Stimulated activated CD4-positive, alpha-beta T cell treated with anti-CD3 and anti-CD28 coated beads, Interleukin-1b, Interleukin-23, amount 100 ng/mL, for 48 hours (primary cell): ENCODE measurements at places on chromosomes 2 and 18.

DNA sequence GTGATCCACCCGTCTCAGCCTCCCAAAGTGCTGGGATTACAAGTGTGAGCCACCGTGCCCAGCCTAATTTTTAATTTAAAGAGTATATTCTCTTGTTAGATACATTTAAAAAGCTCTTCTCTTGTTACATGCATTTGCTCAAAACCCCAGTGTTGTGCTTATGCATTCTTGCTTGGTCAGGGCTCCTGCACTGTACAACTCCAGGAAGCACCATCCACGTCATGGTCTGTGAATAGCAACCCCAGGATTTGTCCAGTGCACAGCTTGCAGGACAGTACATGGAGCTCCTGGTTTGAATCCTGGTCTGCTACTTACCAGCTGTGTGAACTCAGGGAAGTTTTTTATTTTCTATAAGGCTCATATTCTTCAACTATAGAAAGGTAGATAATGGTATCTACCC is 80.8 kb downstream of the MDH1 start:
- no peak for DNase-seq

- DNase-seq: no peak
Observed at GRCh38 chr2:230184727-230185578, 34.8 kb downstream of the SP110 start.

DNA sequence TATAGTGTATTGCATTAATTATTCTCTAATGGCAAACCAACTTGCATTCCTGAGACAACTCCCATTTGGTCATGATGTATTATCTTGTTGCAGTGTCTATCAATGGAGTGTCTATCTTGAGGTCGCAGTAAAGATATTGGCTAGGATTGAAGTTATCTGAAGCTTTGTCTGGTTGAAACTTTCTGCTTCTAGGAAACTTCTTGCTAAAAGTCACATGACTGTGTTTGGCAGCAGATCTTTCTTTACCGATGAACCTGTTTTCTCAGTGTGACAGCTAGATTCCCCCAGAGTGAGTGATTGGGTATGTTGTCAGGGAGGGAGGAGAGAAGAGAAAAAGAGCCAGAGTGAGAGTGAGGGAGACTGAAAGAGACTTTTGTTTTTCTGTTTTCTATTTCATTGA is 119.6 kb downstream of the QPCT start:
- DNase-seq: no peak

- no peak for DNase-seq
Observed at GRCh38 chr2:19312949-19313348, 45.5 kb downstream of the OSR1 start.

DNA sequence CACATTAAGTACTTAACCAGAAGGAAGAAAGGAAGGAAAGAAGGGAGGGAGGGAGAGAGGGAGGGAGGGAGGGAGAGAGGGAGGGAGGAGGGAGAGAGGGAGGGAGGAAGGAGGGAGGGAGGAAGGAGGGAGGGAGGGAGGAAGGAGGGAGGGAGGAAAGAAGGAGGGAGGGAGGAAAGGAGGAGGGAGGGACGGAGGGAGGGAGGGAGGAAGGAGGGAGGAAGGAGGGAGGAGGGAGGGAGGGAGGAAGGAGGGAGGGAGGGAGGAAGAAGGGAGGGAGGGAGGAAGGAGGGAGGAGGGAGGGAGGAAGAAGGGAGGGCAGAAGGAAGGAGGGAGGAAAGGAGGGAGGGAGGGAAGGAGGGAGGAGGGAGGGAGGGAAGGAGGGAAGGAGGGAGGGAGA is 363.3 kb downstream of the MBD2 start:
- DNase-seq: no peak

DNA sequence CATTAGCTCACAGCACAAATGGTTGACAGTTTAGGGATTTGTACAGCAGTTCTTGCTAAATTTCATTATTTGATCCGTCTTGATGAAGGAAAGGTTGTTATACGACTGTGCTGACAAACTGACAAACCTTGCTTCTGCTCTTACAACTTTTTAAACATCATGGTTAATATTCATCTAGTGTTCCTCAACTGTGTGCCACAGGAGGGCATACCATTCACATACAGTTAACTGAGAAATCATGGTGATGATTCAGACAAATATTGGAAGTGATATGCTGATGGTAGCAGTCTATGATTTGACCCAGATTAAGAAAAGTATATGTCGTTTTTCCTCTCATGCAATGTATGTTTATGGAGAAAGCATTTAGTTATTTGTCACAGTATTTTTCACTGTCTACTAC is 129.8 kb upstream of the FSIP2 start:
- DNase-seq: no peak

GRCh38 chr2:181781078-181781786 is 100.9 kb upstream of the NEUROD1 start:
- no peak for DNase-seq

- no peak for DNase-seq
Observed at GRCh38 chr2:20282916-20283592, 58.1 kb upstream of the SDC1 start.

- DNase-seq: no peak
Observed at GRCh38 chr18:77049938-77050337, 82.6 kb downstream of the MBP start.

- no peak for DNase-seq
Observed at GRCh38 chr2:7432436-7432835, 515.2 kb downstream of the RNF144A start.

GRCh38 chr18:24231773-24232735 is 93.2 kb downstream of the CABYR start:
- no peak for DNase-seq

DNA sequence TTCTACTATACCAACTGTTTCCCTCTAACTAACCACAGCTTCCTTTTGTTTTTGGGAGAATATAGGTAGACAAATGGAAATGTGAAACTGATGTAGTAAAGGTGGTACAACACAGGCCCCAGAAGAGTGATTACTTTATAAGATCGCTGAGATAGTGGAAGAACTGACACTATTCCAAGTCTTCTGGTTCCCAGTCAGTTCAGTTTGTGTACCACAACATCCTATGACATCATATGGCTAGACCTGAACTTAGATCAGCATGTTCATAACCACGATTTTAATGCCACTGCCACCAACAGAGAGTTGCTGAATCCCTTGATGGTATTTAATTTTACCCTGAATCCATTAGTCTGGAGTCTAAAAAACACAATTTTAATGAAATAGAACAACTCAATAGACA is 328.9 kb downstream of the GPD2 start:
- DNase-seq: no peak

- DNase-seq: no peak
Observed at GRCh38 chr18:31104444-31104843, 2.2 kb upstream of the DSC2 start.

DNA sequence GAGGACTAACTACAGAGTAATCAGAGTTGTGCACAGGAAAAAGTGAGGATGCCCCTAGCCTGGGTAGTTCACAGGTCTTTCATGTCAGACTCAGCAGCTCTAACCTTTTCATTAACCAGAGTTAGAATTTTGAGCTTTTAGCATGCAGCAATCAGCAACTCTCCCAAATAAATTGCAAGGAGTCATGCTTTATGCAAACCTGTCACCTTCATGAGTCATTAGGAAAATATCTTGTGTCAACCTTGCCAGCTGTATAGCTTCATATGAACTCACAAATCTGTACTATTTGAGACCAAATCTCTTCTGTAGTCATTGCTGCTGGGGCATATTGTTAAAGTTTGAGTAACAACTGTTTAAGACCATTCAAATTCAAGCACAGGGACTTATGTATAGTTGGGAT is 382.3 kb upstream of the NT5C1B start:
- DNase-seq: no peak
